ENCODE measurements at places on chromosomes 5 and 9. TPM values are rescaled to one million over a fixed set of nuclear protein-coding genes. Genes with fewer than 3 reads are reported as not detected.
A peak's percentile ranks its signal among the peaks of the same experiment; 100 is the strongest.

DNA sequence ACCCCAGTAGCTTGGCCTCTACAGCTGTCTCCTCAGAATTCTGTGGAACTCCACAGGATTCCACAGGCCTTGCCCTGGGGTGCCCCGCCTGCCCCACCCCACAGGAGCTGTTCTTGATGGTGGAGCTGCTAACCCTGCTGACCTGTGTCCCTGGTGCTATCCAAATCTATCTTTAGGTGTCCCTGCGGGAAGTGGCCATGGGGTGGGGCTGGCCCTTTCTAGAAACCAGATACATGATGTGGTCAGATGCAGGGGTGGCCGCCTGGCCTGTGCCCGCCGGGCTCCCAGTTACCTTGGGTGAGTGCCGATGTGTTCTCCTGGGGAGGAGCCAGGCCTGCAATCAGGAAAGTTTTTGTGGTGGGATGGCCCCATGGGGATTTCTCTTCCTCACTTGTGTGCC is 34.2 kb downstream of the WNK2 start:
- DNase-seq, result no peak

DNA sequence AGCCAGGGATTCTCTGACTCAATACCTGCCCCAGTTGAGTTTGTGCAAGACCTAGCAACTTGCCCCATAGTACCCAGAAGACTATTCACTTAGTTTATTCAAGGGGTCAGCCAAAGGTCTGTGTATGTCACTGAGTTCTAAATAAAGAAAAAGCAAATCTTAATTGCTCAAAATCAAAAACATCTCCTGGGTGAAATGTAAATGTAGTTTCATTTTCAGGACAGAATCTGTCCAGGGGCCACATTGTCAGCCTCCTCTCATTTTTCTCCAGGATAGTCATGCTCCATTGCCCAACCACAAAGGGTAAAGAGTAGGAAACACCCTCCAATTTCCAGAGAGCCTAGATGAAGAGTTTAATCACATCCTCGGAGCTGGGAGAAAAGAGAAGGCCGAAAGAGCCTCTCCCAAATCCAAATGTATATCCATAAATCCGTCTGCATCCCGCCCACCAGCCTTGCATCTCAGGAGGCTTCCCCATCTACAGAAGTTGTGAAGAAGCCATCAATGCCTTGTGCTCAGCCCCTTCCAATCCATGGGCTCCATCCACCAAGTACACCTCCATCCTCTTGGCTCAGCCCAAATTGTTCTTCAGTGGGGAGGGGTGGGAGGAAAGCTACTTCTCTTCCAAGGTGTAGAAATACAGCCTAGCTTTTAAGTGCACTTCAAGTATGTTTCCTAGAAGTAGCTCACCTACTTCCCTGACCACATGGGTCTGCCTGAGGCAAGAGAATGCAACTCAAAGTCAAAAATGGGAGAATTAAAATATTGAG is 26.9 kb downstream of the ADAM19 start:
- DNase-seq, result peak; percentile 93

The ACTBL2 gene
- total RNA-seq, result 9.3 TPM

GRCh38 chr5:14457476-14457875 is 124.1 kb upstream of the OTULINL start:
- DNase-seq, result no peak

- no peak for DNase-seq
Observed at GRCh38 chr9:30140407-30140806, 2244.0 kb upstream of the ACO1 start.

DNA sequence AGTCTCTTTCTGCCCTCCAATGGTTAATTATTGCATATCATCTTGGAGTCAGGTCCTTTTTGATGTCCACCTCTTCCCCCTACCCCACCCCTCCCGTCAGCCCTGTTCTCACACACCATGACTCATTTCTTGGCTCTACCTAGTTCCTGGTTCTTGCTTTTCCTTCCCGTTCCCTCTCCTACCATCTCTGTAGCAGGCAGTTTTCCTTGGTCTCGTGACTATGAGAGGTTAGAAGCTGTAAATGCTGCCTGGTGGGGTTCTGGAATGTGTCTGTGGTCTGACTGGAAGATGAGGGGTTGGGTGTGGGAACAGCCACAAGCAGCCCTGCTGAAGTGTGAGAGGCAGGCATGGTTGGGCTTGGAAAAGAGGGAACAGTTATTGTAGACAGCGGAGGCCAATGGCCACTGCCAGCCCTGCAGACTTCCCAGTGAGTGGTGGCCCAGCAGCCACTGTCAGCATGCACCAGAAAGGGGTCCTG is 18.2 kb downstream of the SLC22A5 start:
- peak; percentile 99 for DNase-seq

The PCDHGA5 gene
- total RNA-seq, result 0.02 TPM

The CDH18 gene
- total RNA-seq, result 1.9 TPM

The LOX gene
- 37.7 TPM for total RNA-seq
